ENCODE measurements at places on chromosomes 7 and 10. TPM values are rescaled to one million over a fixed set of nuclear protein-coding genes. Genes with fewer than 3 reads are reported as not detected.

MMRN2 gene
- total RNA-seq, result 9.8 TPM

CARD11 gene
- total RNA-seq, result 3.9 TPM

ANXA11 gene
- total RNA-seq, result 201 TPM

NUTM2D gene
- 4.6 TPM for total RNA-seq

CACNB2 gene
- total RNA-seq, result 0.35 TPM

SFXN2 gene
- total RNA-seq, result 7.4 TPM
